ENCODE measurements at places on chromosomes 16 and 17.
A peak's percentile ranks its signal among the peaks of the same experiment; 100 is the strongest.

- no peak for DNase-seq
These were observed 11.0 kb upstream of the PMFBP1 start for GRCh38 chr16:72182976-72183375.

DNA sequence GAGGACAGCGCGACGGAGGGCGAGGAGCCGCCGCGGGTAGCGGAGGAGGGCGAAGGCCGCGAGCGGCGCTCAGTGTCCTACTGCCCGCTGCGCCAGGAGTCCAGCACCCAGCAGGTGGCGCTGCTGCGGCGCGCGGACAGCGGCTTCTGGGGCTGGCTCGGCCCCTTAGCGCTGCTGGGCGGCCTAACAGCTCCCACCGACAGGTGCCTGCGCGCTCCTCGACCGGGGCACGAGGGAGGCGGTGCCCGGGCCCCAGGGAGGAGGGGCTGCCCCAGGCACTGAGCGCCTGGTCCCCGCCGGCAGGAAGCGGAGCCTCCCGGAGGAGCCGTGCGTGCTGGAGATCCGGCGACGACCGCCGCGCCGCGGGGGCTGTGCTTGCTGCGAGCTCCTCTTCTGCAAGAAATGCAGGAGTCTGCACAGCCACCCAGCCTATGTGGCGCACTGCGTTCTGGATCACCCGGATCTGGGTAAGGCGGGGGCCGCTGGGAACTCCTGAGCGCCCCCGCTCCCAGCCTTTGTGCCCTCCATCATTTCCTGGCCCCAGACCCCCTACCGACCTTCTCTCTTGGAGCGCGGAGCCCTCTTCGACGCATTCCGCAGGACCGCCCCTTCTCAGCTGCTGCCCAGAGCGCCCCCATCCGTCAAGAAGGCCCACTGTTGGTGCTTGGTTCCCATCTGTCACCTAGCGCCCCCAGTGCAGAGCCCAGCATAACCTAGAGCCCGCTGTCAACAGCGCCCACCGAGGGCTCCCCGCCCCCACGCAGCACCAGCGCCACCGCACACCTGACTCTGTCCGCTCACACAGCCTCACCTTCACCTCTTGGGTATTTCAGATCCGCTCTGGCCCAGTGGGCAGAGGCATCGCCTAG is 3.7 kb downstream of the C17orf50 start:
- DNase-seq = peak; percentile 90

- no peak for DNase-seq
These were observed 69.0 kb downstream of the OR1D5 start for GRCh38 chr17:2994441-2994840.

GRCh38 chr16:59683709-59684108 is 949.6 kb upstream of the GOT2 start:
- DNase-seq = no peak

DNA sequence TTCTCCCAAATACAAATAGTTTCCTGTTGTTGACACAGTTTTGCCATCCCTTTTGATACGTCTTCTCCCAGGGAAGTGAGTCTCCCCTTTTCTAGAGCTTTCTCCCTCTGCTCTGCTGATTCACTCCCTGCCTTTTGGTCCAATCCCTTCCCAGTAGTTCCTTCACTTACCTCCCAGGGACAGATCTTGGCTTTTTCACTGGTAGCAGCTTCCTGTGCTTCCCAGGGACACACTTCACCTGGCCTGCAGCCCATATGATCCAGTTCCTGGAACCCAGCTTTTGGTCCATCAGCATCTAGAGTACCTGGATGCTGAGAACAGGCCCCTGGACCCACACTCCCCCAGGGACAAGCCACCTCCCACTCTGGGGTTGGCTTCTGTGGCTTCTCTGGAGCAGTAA is 15.8 kb downstream of the GPR179 start:
- DNase-seq = no peak

GRCh38 chr17:29596811-29597210 is 3.9 kb downstream of the ANKRD13B start:
- DNase-seq = no peak
